ENCODE measurements at places on chromosomes 7 and 10. TPM values are rescaled to one million over a fixed set of nuclear protein-coding genes. Genes with fewer than 3 reads are reported as not detected.

DNA sequence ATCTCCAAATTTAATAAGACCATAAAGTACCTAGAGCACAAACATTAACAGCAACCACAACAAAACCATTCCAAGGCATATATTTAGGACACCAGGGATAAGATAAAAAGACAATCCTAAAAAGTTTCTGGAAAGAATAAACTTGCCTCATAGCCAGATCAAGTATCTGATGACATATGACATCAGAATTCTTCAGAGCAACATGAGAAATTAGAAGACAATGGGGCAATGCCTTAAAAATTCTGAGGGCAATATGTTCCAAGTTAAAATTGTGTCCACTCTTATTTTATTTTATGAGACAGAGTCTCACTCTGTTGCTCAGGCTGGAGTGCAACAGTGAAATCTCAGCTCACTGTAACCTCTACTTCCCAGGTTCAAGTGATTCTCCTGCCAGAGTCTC is 2.8 kb downstream of the EFCAB10 start:
- H3K36me3 ChIP-seq: no peaks in the 10 kb centered on the region
- no peaks in the 10 kb centered on the region for H3K4me1 ChIP-seq
- no peak overlapping the region for H3K4me3 ChIP-seq
- DNase-seq: no peak

- no peak overlapping the region for H3K27ac ChIP-seq
- no peaks in the 10 kb centered on the region for H3K27me3 ChIP-seq
- DNase-seq: peak; percentile 68
Observed at GRCh38 chr7:81833401-81833800, 63.6 kb upstream of the HGF start.

DNA sequence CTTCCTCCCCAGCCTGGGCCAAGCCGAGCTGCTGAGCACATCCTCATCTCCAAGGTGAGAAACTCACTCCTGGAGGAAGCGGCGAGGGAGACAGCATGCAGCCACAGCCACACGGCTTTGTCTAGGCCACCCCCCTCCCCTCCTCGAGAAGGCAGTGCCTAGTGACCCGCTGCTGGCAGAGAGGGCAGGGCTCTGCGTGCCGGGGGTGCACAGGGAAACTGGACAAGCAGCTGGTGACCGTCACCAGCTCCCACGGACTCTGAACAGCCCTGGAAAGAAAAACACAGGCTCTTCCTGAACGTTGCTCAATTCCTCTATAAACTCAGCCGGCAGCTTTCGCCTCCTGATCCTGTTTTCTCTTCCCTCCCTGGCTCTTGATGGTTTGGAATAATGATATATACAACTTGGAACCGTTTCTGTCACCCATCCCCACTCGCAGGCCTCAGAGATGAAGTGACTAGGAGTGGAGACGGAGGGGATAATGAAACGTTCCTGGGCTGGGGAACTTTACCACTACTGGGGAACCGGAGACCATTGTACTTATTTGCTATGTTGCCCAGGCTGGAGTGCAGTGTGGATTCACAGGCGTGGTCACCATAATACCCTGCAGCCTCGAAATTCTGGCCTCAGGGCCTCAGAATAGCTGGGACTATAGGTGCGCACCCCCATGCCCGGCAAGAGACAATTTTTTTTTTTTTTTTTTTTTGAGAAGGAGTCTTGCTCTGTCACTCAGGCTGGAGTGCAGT is 19.3 kb downstream of the PAPOLB start:
- H3K27ac ChIP-seq: no peak overlapping the region
- no peaks in the 10 kb centered on the region for H3K27me3 ChIP-seq
- no peak for DNase-seq

- no peaks in the 10 kb centered on the region for H3K27me3 ChIP-seq
- no peak for DNase-seq
- peaks cover 34% of the 10 kb centered on the region for H3K4me1 ChIP-seq
- H3K36me3 ChIP-seq: no peaks in the 10 kb centered on the region
Observed at GRCh38 chr7:100546129-100546925, 7.3 kb downstream of the AGFG2 start.

DNA sequence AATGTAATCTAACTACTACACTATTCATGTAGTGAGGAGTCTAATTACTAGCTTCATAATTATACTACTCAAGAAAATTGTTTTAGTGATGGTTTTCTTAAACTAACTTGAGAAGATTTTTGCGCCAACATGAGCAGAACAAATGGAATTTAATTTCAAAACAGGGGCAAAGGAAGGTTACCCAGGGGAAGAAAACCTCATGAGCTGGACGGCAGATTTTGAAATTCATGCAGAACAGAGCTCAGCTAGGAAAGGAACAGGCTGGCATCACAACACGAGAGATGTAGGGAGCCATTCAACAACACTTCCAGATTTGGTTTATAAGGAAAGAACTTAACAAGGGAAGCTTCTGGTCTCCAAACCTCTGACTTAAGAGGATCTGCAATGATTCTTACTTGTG is 235.3 kb upstream of the PRKCQ start:
- H3K36me3 ChIP-seq: no peaks in the 10 kb centered on the region
- H3K4me3 ChIP-seq: no peak overlapping the region
- H3K27ac ChIP-seq: no peak overlapping the region
- no peak for DNase-seq

- H3K4me1 ChIP-seq: no peaks in the 10 kb centered on the region
- H3K4me3 ChIP-seq: no peak overlapping the region
- no peaks in the 10 kb centered on the region for H3K36me3 ChIP-seq
- DNase-seq: no peak
- no peak overlapping the region for H3K27ac ChIP-seq
Observed at GRCh38 chr7:114468844-114469243, 54.2 kb downstream of the FOXP2 start.

GRCh38 chr10:82463614-82464013 is 588.6 kb downstream of the NRG3 start:
- DNase-seq: no peak
- no peaks in the 10 kb centered on the region for H3K4me1 ChIP-seq
- H3K27me3 ChIP-seq: no peaks in the 10 kb centered on the region
- no peak overlapping the region for H3K4me3 ChIP-seq

GRCh38 chr10:93513091-93513490 is 16.7 kb downstream of the CEP55 start:
- peaks cover 3% of the 10 kb centered on the region for H3K36me3 ChIP-seq
- no peaks in the 10 kb centered on the region for H3K4me1 ChIP-seq
- no peak for DNase-seq
- H3K4me3 ChIP-seq: no peak overlapping the region

- peaks cover 12% of the 10 kb centered on the region for H3K36me3 ChIP-seq
- H3K27me3 ChIP-seq: no peaks in the 10 kb centered on the region
- no peak overlapping the region for H3K4me3 ChIP-seq
- no peaks in the 10 kb centered on the region for H3K4me1 ChIP-seq
- no peak overlapping the region for H3K27ac ChIP-seq
- no peak for DNase-seq
Observed at GRCh38 chr7:151137076-151137675, 30.3 kb downstream of the GBX1 start.

- H3K4me3 ChIP-seq: no peak overlapping the region
- no peaks in the 10 kb centered on the region for H3K27me3 ChIP-seq
- peaks cover 28% of the 10 kb centered on the region for H3K4me1 ChIP-seq
- DNase-seq: no peak
- H3K36me3 ChIP-seq: no peaks in the 10 kb centered on the region
Observed at GRCh38 chr10:122303271-122304053, 32.4 kb downstream of the BTBD16 start.

- H3K4me3 ChIP-seq: no peak overlapping the region
- no peaks in the 10 kb centered on the region for H3K36me3 ChIP-seq
- no peak for DNase-seq
- H3K4me1 ChIP-seq: peaks cover 4% of the 10 kb centered on the region
- H3K27ac ChIP-seq: no peak overlapping the region
- H3K27me3 ChIP-seq: no peaks in the 10 kb centered on the region
Observed at GRCh38 chr10:7030134-7030855, 380.5 kb downstream of the SFMBT2 start.

DNA sequence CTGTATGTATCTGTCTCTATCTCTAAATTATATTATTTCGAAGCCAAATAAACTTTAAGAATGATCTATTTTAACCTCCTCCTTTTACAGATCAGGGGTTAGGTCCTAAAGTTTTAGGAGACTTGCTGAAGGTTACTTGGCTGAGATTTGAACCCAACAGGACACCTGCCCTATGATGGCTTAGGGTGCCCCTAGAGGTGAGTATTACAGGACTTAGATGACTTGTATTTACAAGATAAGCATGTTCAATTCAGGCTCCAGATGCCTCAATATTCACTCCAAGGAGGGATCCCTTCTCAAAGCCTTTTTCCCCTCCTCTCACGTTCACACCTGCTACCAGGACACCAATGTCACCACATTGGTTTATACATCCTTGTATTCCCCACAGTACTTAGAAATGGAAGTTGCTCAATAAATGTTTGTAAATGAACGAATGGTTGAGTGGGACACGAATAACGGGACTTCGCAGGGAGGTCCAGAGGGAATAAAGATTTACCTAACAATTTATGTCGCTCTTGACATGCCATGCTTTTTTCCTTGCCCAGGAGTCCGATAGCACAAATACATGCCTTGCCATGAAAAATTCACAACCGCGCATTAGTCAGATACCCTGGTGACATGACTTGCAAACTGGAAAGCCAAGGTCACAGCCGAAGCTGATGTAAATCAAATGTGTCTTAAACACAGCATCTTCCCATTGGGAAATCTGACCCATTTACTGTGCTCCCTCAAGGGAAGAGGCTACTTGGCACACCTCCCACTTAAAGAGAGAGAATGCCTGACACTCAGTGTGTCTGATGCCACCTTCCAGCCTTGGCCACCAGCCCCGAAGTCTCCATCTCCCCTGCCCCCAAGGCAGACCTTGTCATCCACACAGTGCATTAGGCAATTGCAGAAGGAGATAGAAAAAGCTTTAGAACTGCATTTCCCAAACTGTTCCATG is 872.2 kb upstream of the AUTS2 start:
- H3K4me1 ChIP-seq: no peaks in the 10 kb centered on the region
- no peak for DNase-seq
- peaks cover 4% of the 10 kb centered on the region for H3K27me3 ChIP-seq
- no peaks in the 10 kb centered on the region for H3K36me3 ChIP-seq
- H3K4me3 ChIP-seq: no peak overlapping the region

The INSYN2A gene
- 0.41 TPM for total RNA-seq

The FAM25A gene
- total RNA-seq: not detected

The EPO gene
- not detected for total RNA-seq

The TACC2 gene
- 16.5 TPM for total RNA-seq
